Kasumi-1 (cell line): ENCODE measurements at places on chromosomes 5 and 9.

DNA sequence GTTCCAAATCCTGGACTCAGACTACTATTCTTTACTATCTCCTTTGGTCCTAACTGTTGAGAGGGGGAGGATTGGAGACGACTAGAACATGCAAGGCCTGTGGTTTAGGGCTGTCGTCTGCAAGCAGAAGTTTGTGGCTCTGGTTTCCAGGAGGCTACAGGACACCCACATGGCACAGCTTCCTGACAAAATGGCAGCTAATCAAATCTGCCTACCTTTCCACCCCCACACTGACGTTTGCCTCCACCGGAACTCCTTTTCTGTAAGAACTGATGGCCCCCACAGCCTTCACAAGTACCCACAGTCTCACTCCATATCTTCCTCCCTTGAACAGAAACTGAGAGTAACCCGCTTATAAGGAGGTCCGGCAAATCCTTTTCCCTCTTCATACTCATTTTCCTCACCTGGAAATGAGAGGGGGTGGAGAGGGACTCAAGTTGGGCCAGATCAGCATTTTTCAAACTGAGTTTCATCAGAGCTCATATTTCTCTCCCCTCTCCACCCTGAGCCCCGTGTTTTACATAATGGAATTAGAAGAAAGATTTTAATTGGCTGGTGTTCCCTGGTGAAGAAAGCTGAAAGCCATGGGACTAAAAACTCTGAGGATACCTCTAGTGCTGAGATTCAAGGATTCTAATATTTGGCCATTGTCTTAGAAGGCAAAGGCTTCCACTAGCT lies 5.2 kb downstream of the SLC31A2 start:
- peak; percentile 88 for DNase-seq

- no peak for DNase-seq
Measured at GRCh38 chr5:120326651-120327050, 137.4 kb upstream of the PRR16 start.

DNA sequence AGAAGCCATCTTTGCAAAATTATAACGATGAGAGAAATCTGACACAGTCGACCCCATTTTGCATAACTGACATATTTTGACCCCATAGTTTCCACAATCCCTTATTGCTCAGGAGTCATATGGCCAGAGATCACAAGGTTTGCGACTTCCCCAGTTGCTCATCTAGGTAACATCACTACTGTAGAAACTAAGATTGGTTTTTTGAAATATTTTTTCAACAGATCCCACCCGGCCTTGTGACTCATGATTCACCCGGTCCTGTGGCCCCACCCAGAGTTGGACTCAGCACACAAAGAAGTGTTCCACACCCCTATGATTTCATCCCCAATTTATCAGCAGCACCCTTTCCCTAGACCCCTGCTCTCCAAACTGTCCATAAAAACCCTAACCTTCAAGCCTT lies 50.2 kb downstream of the TIMD4 start:
- no peak for DNase-seq

GRCh38 chr5:79509244-79509885 lies 4.6 kb downstream of the HOMER1 start:
- DNase-seq: no peak

- DNase-seq: no peak
Measured at GRCh38 chr9:27990524-27990923, 417.2 kb upstream of the C9orf72 start.

DNA sequence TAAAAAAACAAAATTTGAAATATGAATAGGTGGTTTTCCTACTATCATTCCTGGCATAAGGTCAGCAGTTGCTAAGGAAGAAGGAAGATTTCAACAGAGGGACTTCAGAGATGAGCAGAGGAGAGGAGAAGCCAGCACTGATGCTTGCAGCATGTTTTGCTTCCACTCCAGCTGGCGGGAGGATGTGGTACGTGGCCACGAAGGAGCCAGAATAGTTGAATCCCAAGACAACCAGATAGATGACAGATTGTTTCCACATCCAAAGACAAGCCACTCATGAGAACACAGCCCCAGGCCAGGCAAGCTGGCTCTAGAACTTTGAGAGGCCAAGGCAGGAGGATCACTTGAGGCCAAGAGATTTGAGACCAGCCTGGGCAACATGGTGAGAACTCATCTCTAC lies 15.1 kb downstream of the TIMD4 start:
- DNase-seq: no peak

GRCh38 chr5:93598091-93599000 lies 15.3 kb downstream of the NR2F1 start:
- no peak for DNase-seq

DNA sequence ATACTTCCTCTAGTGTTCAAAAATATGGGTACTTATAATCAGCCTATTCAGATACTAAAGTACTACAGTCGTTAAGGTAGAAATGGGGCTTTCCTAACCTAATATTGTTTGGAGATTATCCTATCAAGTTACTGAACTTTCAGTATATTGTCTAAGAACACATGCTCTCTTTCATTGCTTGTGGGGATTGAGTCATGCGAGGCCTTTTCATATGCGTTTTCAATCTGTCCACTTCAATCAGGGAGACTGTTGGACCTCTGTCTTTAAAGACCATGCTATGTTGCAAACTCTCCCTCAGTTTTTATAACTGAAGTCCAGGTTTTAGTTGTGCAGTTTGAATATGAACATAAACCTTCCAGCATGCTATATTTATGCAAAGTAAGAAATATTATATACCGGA lies 15.0 kb downstream of the PRR16 start:
- DNase-seq: no peak

DNA sequence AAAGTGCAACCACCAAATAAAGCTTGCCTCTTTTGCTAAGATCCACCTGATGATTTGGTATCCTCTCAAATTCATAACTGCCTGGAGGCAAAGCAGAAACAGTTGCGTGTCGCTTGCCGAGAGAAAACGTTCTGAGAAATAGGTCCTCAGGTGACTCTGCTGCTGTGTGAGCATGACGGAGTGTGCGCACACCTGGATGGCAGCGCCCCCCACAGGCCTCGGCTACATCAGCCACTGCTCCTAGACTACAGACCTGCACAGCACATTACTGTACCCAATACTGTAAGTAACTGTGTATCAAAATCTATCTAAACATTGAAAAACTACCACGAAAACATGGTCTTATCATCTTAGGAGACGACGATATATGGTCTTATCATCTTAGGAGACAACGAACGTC lies 87.4 kb downstream of the CAMSAP1 start:
- DNase-seq: no peak

DNA sequence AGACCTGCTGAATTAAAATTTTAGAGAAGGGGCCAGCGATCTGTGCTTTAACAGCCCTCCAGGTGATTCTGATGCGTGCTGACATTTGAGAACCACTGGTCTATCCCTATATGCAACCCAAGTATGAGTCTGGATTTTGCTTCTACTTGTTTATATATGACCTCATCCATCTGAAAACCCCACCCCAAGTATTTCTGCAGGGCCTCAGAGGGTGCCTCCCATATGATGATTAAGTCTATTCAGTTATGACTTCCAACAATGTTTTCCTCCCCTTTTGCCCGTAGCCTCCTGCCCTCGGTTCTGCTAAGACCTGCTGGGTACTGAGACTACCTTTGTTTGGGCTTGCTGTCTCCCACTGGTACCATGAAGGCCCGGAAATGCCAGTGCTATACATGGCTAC lies 376.0 kb upstream of the SMARCA2 start:
- no peak for DNase-seq

GRCh38 chr5:112663146-112663545 lies 74.5 kb upstream of the APC start:
- no peak for DNase-seq

DNA sequence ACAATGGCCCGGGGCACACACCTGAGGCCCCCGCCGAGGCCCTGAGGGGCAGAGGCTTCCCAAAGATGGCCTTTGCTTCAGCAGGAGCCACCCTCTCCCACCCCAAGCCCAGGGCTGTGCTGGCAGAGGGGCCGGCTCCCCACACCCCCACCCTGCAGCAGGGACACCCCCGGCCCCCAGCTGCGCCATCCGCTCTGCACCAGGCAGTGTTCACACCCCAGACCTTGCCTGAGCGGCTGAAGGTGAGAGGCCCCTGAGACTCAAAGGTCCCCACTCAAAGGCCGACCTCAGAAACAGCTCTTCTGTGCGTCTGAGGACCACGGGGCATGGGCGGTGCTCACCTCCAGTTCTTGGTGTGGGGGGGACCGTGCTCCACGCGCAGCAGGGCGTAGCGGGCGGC lies 37.6 kb downstream of the SLC12A7 start:
- no peak for DNase-seq

GRCh38 chr5:154196955-154197652 lies 6.6 kb downstream of the GALNT10 start:
- DNase-seq: peak; percentile 87

- DNase-seq: no peak
Measured at GRCh38 chr9:129781981-129782380, 21.0 kb upstream of the TOR1B start.

DNA sequence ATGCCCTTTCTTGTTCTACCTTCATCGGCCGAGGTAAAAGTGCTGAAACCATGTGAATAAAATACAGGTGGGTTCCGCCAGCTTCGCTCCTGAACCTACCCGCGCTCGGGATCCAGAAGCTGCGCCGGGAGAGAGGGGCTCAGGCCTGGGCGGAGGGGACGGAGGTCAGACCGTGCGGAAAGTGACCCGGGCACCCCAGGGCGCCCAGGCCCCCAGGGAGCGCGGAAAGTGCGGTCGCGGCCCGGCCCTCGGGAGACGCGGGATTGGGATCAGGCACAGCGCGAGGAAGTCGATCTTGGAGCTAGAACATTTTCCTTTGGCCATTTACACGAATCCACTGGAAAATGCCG lies 329 bp downstream of the SYK start:
- no peak for DNase-seq

- DNase-seq: no peak
Measured at GRCh38 chr5:147410496-147411358, 99.1 kb downstream of the DPYSL3 start.

DNA sequence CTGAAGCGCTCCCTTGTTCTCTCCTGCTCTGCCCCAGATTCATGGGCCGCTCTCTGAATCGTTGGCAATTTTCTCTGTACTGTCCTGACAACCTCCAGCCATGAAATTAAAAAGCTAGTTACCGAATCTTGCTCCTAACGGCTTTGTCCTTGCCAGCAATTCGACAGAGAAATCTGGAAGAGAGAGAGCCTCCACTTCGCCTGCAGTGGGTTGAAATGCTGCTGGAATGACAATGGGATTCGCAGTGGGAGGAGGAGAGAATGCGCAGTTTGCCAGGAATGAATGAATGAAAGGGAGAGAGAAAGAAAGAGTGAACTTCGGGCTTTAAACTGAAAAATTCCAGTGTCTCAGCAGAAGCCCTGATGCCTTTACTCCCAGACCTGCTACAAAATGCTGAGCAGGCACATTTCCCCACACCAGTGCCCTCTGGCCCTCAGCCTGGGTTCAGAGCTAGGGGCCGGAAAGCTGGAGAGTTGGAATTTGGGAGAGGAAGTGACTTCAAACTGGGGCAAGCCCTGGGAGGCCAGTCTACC lies 11.5 kb upstream of the BOD1 start:
- DNase-seq: no peak

DNA sequence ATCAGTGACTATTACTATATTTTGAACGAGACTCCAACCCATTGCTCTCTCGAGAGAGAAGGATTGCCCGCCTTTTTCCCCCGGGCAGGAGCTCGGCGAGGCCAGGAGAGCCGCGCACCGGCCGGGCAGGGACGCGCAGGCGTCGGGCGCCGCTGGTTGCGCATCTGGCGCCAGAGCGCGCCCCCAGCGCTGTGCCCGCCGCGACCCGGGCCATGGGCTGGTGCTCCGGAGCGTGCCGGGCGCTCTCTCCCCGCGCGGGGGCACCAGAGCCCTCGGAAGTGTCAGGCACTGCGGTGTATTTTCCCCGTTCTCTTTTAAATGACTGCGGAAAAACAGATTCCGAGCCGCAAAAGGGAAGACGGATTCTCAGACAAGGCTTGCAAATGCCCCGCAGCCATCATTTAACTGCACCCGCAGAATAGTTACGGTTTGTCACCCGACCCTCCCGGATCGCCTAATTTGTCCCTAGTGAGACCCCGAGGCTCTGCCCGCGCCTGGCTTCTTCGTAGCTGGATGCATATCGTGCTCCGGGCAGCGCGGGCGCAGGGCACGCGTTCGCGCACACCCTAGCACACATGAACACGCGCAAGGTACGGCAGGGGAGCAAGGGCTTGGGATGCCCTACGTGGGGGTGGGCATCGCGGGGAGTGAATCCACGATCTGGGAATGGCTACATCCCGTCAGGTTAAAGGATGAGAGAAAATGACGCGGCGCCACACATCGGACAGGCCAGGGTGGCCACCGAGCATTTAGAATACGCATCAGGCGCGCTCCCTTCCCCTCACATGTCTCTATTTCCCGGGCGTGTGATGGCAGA lies 1.1 kb upstream of the NTRK2 start:
- no peak for DNase-seq

DNA sequence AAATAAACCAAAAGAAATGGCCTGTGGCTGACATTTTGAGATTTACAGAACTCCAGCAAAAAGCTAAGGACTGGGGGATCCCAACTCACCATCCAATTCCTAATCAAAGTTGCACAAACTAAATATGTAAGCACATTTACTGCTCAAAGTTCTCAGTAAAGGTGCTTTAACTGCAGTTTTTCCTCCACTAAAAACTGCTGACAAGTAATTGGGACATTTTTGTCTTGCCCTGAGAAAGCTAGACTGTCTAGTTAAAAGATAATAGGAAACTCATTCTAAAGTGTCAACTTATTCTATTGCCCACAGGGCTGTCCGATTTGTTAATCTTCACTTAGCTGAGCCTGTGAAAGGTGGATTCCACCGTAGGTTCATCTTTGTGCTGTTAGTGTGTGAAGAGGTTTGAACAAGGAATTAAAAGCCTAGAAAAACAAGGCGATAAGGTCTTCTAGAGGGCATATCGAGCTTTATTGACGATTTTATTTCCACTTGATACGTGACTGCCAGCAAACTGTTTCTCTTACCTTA lies 1.0 kb downstream of the DOCK8 start:
- no peak for DNase-seq

- no peak for DNase-seq
Measured at GRCh38 chr5:96823900-96824380, 16.2 kb upstream of the ERAP1 start.

DNA sequence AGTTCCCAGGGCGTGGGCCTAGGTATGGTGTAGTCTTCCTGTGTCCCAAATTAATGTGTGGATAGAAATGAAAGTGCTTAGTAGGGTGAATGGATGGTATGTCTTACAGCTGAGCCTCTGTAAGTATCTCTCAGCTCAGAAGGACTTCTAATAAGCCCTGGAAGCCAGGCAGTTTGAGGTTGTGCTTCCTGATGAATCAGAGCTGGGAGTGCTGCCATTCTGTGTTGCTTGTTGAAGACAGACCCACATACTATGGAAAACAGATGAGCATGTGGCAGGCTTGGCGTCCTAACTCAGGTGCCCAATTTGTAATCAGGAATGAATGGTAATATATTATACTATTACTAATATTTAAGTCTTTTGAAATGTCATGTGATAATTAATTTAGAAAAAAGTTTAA lies 69.8 kb downstream of the CMYA5 start:
- no peak for DNase-seq

GRCh38 chr9:108056805-108057386 lies 567.3 kb upstream of the KLF4 start:
- DNase-seq: no peak

DNA sequence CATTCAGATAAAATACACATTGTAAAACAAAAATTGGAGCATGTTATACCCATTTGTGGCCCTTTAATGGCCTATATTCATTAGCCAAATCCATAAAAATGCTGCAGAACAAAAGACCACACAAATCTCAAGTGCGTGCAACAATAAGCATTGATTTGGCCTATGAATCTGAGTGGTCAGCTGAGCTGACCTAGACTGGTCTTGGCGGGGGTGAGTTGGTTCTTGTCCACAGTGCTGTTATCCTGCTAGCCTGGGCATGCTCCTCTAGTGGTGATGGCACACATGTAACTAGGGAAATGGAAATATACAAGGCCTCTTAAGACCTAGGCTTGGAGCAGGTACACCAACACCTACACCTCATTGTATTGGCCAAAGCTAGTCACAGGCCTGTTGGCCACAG lies 122.2 kb upstream of the TBCA start:
- DNase-seq: no peak
